ENCODE measurements at places on chromosomes 12 and 14.
A peak's percentile ranks its signal among the peaks of the same experiment; 100 is the strongest.

GRCh38 chr12:13536219-13536910 lies 339.8 kb downstream of the EMP1 start:
- no peak for DNase-seq

- no peak for DNase-seq
Observed at GRCh38 chr12:57631566-57632072, 1.4 kb downstream of the B4GALNT1 start.

DNA sequence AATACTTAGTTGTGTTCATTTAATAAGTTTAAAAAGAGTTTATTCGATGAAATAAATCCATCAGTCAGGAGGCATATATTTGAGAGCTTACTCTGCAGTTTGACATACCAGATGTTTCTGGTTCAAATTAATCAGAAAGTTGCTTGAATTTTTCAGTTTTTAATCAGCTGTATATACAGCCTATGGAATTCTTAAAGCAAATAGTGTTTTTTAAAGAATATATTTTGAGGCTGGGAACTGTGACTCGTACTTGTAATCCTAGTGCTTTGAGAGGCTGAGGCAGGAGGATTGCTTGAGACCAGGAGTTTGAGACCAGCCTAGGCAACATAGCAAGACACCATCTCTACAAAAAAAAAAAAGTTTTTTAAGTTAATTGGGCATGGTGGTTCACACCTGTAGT lies 112.1 kb downstream of the MON2 start:
- no peak for DNase-seq

DNA sequence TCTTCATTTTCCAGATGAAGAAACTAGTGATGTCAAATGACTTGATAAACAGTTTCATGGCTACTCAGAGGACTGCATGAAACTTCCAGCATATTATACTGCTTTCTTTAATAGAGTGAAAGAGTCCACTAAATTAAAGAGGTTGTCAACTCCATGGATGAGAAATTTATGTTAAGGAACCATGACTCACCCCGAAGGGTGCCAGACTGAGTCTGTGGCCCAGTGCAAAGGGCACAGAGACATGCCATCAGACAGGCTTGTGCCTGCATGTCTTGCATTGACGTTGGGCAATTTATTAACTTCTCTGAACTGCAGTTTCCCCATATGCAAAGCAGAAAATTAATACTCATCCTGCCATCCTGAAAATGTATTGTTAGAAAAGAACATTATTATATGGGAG lies 382.4 kb downstream of the APAF1 start:
- DNase-seq: no peak

GRCh38 chr12:99388671-99389195 lies 258.8 kb upstream of the GARIN6 start:
- DNase-seq: no peak

DNA sequence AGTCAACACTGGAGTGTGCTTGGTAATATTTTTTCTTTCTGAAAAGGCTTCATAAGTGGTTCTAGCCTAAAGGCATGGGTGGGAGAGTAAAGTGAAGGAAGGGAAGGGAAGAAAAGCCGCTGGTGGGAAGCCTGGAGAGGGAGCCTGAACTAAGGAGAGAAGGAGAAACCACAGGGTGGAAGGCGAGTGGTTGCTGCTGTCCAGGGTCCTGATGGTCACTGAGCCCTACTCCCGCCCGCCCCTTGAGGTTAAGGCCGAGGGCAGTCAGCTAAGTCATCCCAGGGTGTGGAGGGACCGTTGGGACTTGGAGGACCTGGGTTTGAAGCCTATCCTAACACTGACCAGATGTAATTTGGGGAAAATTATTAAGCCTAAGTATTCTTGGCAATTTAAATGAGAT lies 189.1 kb downstream of the PIWIL1 start:
- no peak for DNase-seq

GRCh38 chr12:1611803-1612572 lies 17.0 kb upstream of the WNT5B start:
- no peak for DNase-seq

DNA sequence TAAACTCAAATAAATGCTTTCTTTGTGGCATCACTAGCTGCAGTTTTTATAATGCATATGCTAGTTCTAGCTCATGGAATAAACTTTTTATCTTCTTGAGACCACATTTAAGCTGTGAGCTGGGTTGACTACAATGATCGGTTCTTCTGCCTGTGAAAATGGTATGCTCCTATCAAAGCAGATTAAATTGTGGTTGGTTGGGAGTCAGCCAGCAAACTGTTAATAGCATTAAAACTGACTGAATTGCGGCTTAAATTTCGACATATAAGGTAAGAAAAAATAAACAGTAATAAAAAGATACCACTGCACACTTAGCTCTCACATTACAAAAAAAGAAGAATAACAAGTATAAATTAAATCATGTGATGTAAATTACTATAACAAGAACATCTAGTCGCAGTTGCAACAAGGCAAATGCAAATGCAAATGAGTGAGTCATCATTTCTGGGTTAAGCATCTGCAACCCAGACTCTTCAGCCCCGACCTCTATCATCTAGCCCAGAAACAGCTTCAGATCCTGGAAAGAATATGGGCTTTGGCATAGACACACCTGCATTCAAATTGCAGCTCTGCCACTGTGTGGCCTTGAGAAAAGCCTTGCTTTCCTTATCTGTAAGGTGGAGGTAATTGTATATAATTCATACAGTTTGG lies 19.8 kb upstream of the DHRS7 start:
- DNase-seq: no peak

DNA sequence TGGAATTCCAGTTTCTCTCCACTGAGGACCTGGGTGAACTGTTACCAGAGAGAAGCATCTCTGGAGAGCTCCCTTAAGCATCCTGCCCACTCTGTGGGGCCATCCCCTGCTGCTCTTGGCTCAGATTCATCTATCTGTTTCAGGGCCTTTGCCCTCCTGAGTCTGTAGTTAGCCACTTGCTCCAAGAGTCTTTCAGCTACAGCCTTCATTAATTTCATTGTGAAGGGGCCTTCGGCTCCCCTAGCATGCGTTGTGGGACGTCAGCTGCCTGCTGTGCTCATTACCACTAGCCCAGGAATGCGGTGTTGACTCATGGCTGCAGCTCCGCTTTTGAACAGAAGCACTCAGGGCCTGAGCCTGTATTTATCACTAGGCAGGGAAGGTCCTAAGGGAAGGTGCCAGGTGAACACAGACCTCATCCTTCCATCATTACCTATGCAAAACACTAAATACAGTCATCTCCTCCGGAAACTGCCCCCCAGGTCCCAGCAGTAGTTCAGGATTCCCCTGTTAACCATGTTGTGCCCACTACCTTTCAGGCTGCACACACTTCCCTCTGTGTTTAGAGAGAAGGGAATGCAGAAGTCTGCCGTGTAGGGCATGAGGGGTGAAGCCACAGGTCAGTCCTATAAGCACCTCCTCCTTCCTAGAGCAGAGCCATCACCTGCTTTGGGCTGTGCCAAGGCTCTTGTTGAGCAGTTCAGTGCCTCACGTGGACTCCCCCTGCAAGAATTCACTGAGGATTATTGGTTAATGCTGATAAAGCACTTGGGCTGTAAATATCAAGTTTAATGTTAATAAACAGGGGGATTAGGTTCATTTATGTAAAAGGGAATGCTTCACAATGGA lies 191.4 kb downstream of the CACNA1C start:
- DNase-seq: peak; percentile 90

GRCh38 chr12:57545809-57546437 lies 1.1 kb downstream of the DCTN2 start:
- DNase-seq: peak; percentile 18

- peak; percentile 95 for DNase-seq
Observed at GRCh38 chr12:92593734-92594402, 108.9 kb upstream of the PLEKHG7 start.

GRCh38 chr14:67461341-67461985 lies 27.1 kb downstream of the TMEM229B start:
- DNase-seq: no peak

- DNase-seq: no peak
Observed at GRCh38 chr14:73634011-73634833, 10.6 kb upstream of the DNAL1 start.

DNA sequence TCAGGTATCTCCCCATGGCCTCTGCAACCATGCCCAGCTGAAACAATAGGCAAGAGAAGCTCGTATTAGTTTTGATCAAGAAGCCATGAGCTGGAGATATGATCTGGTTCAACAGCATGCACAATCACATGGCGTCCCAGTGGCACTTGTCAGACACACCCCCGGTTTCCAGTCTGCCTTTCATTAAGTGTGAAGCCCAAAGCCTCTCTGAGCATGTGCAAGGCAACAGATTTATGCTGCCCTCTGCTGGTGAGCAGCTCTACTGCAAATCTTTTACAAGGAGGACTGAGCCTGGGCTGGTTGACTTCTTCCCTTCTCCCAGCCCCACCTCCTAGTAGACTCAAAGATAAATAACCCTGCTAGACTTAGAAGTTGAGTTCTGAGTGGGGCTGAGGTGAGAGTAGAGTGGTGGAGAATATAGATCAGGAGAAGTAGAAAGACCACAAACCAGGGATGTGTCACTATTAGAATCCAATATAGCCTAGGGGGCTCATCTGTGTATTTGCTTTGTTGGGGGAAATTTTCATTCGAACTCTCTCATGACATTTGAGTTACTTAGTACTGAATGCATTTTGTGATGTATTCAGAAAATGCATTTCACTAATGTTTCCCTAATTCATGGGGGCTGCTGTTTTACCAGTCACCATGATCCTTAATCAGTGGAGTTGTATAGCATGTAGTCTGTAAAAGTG lies 53.7 kb upstream of the MBIP start:
- DNase-seq: peak; percentile 13

DNA sequence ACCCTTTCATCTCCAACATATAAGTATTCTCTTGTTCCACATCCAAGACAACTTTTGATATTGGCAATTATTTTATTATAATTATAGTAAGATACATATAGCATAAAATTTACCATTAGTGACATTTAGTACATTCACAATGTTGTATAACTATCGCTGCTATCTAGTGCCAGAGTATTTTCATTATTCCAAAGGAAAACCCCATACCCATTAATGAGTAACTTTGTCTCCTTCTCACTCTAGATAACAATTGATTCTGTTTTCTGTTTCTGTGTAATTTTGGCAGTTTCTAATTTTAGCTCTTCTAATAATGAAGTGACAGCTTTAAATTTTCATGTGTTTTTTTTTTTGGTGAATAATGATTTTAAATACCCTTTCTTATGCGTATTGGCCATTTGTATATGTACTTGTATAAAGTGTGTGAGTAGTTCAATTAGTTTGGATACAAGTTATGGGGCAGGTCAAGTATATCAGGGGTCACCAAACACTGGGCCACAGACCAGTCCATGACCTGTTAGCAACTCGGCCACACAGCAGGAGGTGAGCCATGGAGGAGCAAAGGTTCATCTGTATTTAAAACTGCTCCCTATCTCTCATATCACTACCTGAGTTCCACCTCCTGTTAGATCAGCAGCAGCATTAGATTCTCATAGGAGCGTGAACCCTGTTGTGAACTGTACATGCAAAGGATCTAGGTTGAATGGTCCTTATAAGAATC lies 97.2 kb upstream of the SYT1 start:
- DNase-seq: no peak

DNA sequence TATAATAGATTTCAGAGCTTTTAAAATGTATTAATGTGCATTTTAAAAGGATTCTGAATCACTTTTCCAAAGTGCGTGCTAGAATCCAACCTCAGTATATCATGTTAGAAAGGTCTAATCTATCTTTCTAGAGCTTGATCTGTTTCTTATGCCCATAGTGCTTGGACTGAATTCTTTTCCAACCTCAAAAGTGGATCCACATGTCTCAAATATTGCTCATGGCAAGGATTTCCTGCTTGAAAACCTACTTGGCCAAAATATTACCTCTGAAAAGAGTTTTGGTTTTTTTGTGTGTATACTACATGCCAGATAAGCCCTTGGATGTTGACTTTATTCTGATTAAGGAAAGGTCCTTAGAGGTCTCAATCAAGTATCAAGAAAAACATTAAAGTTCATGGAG lies 16.9 kb upstream of the SLC6A15 start:
- DNase-seq: no peak

- DNase-seq: no peak
Observed at GRCh38 chr12:625998-626397, 37.2 kb downstream of the NINJ2 start.

DNA sequence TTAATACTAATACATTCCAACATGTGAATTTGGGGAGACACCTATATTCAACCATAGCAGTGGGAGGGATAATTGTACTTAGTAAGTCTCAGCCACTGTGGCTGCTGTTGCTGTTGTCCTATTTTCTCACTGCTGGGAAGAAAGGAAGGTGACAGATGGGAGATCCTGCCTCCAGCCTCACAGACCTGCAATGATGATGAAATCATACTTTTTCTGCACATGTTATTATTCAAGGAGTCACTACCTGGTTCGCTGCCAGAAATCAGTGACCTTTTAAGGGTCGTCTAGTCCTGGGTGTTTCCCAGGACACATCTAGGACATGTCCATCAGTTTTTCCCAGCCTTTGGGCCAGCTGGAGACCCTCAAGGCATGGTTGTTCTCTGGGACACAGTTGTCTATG lies 106.2 kb upstream of the RPH3A start:
- no peak for DNase-seq

- DNase-seq: no peak
Observed at GRCh38 chr14:31957565-31957964, 119.5 kb upstream of the ARHGAP5 start.

- DNase-seq: no peak
Observed at GRCh38 chr14:37167151-37168047, 5.0 kb downstream of the SLC25A21 start.

DNA sequence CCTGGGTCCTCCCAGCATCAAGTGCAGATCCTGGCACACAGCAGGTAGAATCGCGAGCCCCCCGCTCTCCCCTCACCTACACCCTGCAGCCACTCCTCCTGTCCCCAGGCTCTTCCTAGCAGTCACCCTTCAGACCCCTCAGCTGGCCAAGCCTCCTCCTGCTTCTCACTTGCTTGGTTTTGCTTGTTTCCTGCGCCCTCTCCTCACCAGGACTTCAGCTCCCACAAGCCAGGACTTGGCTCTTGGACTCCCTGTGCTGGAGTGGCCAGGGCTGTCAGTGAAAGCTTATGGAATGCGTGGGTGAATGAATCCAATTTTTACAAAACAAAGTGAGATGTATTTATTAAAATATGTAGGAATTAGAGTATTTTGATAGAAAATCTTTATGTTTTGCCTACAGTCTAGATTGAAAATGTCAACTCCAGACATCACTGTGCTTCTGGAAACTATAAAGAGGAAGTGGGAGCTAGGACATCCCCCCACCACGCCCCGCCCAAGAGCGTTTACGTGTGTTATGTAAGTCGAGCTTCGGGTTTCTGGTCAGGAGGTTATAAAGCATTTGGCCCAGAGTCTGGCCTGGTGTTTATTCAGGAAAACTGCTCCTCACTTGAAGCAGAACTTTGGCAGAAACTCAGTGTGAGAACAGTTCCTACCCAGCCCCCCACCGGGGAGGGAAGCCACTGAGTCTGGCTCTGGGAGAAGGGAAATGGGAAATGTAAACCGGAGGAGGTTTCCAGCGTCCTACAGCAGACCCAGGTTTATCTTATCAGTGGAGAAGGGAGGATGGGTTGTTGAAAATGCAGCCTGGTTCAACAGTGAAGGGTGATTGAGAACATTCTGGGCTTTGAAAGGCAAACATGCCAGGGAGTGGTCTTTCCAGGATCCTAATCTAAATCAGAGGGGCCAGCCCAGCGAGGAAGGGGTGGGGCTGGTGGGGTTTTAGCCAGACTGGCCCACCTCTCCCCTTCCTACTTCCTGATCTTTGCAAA lies 8.8 kb downstream of the ALDH2 start:
- peak; percentile 45 for DNase-seq

GRCh38 chr12:115362339-115362976 lies 678.5 kb upstream of the TBX3 start:
- DNase-seq: no peak

GRCh38 chr12:501722-502447 lies 42.1 kb downstream of the B4GALNT3 start:
- no peak for DNase-seq

- no peak for DNase-seq
Observed at GRCh38 chr12:49891476-49891875, 12.2 kb downstream of the FAIM2 start.

GRCh38 chr12:113479216-113479589 lies 7.5 kb upstream of the LHX5 start:
- no peak for DNase-seq

Data from RCC 7860 (cell line).